ENCODE measurements at places on chromosomes 2 and 18. TPM values are rescaled to one million over a fixed set of nuclear protein-coding genes. Genes with fewer than 3 reads are reported as not detected.

Gene SMARCAL1
- total RNA-seq, result 30.5 TPM

- DNase-seq, result no peak
Measured at GRCh38 chr2:9106338-9107167, 100.1 kb upstream of the ASAP2 start.

DNA sequence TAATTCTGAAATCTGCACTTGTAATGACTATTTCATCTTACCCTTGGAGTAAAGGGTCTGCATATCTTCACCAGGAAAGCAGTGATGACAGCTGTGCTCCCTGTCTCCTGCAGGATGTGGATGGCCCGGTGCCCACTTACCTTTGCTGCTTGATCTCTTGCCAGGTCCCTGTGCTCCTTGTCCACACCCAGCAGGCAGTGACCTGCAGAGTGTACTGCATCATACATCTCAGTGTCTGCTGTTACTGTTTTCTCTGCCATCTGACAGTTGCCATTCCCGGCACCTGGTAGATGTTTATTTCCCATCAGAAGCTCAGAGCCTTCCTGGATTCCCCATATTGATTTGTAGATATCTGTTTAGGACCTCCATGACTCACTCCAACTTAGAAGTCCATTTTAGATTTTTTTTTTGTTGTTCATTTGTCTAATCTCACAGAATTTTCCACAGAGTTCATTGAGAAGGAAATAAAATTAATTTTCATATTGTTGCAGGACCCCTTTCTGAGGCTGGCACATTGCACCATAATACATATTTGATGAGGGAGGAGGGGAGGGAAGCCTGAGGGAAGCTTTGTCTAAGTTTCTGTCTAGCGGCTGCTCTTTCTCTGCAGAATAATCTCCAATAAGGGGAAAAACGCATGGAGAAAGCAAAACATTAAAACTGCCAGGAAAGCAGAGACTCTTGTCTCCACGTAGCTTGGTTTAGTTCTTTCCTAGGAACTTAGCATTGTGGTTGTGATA is 697.5 kb upstream of the RAB6C start:
- no peak for DNase-seq

GRCh38 chr18:72102412-72102811 is 441.7 kb downstream of the CBLN2 start:
- DNase-seq, result no peak

Gene GRB14
- 0.93 TPM for total RNA-seq

DNA sequence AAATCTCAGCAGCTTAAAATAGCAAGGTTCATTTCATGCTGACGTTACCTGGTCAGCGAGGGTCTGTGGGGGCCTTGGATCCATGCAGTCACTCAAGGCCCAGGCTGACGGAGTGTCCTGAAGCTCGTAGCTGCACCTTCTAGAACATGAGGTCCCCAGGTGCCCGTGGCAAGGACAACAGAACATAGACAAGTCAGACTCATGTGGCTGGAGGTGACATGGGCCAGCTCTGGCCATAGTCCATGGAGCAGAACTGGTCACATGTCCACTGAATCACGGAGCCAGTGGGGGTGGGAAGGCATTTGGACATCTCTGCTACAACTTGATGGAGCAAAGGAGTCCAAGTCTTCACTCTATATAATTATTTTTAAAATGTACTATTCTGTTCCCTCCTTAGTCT is 233.2 kb downstream of the ACKR3 start:
- DNase-seq, result no peak

DNA sequence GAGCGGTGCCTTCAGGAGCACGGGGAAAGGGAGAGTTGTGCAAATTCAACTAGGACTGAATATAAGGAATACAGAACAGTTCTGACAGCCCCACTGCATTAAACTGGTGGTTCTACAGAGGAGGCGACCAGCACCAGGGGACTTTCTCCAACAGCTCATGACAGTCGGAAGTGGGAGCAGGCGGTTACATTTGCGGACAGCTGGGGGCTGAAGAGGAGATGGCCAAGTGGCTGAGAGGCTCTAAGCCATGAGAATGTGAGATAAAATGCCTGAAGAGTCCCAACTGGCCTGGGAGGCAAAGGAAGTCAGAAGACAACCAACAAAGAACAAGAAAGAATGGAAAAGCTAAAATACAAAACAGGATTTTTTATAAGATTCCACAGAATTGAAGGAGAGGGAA is 141.3 kb downstream of the L3MBTL4 start:
- no peak for DNase-seq

DNA sequence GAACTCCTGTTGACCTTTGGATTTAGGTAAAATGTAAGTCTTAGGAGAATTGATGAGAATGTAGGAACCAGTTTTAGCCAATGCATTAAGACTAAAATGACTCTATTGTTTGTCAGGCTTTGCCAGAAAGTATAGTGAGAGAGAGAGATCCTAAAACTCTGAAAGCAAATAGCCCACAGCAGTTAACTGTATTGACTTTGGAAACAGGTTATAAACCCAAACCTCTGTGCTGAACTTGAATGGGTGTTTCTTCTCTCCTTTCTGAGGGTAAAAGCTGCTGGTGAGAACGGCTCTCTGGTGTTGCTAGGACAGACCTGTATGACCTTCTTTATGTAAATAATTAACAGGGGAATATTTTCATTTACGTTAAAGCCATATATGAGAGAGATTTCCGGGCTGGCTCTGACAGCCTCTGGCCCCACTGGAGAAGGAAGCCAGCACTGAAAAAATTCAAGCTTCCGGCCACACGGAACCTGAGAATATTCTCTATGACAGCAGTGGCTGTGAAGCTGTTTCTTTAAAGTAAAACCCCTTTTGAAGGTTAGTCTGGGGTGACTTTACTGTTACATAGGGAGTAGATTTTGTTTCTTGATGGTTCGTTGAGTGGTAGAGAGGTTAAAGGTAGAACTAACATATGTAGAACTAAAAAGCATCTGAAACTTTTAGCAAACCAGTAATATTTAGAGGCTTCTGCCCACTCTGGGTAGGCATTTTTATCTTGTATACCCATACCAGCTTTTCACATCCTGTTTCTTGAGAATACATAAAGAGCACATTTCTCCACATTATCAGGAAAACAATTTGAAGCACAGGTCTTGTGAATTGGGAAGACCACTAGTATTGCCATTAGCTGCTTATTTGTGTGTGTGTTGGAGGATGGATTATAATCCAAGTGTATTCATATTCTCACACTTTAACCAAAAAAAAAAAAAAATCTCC is 123.8 kb downstream of the SPTBN1 start:
- DNase-seq, result no peak

GRCh38 chr2:166334805-166335204 is 40.9 kb downstream of the SCN9A start:
- no peak for DNase-seq

DNA sequence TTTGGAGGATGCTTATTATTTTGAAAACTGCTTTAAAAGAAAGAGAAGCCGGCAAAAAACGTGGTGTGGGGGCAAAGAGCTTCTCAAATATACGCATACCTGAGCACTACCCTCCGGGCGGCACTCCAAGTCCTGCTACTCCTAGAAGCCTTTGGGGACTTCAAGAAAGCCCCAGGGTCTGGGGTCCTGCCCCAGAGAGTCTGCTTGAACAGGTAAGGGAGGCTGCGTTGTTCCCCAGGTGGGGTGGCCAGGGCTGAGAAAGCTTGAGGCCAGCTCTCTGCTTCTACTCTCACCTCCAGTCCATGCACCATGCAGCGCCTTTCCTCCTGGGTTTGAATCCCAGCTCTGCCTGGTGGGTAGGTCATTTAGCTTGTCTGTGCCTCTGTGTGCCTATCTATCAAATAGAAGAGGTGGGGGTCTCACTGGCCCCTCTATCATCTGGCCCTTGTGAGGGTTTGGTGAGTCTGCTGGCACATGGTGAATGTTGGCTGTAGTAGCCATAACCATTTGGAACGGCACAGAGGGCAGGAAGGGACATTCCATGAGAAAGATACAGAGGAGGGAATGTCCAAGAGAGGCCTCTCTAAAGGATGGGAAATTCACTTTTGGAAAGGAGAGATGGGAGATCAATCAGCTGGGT is 19.5 kb downstream of the MALL start:
- no peak for DNase-seq

DNA sequence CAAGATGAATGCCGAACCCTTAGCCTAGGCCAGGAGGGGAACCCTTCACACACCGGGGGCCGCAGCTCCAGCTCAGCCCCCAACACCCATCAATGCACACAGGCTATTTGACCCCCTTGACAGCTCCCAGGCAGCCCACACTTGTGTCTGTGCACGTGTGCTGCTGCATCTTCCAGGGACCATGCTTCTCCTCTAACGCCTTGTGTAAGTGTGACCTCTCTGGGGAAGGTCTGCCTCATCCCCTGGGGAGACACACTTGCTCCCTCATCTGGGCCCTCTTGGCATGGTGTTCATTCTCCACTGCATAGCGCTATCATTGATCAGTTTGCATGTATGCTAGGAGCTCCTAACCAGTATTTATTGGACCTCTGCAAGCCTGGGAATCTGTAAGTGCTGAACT is 120.0 kb upstream of the FHL2 start:
- no peak for DNase-seq

Gene C2orf92
- 10.3 TPM for total RNA-seq

DNA sequence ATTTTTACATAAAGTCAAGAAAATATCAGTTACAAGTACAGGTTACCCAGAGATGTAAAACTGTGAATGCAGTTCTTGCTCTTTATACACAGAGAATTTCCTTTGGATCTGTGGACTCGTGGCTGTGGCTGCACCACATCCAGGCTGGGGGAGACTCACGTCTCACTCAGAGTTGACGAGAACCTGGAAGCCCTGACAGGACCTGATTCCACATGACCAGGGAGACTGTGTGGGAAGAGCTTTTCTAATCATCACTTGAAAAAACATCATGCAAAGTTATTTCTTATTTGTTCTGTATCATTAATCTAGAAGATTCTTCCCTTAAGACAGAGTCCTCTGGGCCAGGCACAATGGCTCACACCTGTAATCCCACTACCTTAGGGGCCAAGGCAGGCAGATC is 1159.0 kb downstream of the RPIA start:
- no peak for DNase-seq

Data from neural crest cell (in vitro differentiated cells).